Head of caudate nucleus (tissue), 42 donors: ENCODE measurements at places on chromosomes 3 and 15.

- DNase-seq = no peak
Measured at GRCh38 chr3:125594581-125595011, 701 bp downstream of the OSBPL11 start.

DNA sequence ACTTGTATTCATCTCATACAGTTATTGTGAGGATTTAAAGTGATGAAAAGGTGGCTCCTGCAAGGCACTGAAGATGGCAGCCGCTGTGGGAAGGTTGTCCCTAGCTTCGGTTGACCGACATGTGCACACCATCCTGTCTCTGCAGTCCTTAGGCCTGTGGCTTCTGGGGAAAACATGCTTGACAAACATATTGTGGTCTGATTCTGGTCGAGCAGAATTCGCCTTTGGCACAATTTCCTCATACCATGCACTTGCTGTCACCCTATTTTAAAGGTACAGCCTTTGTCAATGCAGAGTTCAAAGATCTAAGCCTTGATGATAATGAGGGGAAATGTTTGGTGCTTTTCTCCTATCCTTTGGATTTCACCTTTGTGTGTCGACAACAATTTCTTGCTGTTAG lies 50.9 kb downstream of the PRICKLE2 start:
- no peak for DNase-seq

- DNase-seq = no peak
Measured at GRCh38 chr3:106711650-106712049, 665.6 kb upstream of the CCDC54 start.

DNA sequence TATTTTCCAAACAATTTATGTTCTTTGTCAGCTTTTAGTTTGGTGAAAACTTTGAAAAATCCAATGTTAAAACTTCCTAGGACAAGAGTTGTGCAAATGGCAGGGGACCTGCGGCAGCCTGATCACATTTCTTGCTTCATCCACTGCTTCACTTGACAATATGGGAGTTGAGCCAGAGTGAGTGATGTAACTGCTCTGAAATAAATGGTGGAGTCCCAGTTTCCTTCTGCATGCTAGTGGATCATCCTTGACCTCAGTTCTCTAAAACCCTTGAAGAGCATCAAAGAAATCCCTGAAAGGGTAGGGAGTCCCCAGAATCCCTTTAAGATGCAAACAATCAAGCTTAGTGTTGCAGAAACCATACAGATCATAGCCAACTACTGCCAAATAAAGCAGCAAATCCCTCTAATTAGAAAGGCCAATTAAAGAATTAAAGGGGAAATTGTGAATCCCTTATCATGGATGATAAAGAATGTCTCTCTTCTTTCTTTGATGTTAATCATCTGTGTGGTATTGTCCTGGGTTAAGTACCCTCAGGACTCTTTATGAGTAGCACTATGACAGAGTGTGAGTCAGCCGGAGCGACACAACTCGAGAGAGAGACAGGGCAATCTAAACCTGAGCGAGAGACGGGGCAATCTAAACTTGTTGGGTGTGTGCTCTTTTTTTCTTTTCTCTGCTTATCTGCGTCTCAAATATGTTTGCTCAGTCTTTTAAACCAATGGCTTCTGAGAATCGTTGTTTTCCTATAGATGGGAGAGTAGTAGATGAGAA lies 41.8 kb upstream of the GAP43 start:
- DNase-seq = no peak

DNA sequence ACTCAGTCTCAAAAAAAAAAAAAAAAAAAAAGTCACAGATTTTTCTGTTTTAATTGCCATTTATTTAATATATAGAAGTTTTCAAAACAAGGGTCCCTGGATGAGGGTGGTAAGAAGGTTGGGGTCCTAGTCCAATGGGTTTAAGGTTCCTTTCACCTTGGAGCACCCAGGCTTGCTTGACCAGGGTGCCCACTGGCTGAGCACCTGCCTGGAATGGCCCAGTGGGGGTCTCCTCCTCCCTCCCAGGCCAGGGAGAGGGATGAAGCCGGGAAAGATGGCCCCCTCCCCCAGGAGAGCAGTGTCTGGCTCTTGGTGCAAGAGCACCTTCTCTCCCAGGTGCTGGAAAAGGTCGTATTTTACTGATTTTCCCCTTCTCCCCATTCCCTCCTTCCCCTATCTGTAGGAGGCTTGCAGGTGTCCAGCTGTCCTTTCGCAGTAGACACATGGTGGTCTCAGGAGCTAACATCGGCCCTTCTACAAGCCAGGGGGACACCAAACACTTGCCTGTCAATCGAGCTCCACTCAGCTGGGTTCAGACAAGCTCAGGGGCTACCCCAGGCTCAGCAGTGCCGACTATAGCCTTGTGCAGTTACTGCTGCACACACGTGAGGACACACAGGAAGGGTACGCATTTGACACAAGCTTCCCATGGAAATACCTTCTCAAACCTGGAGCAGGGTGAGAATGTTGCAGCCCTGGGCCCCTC lies 112.3 kb upstream of the KLF13 start:
- no peak for DNase-seq

DNA sequence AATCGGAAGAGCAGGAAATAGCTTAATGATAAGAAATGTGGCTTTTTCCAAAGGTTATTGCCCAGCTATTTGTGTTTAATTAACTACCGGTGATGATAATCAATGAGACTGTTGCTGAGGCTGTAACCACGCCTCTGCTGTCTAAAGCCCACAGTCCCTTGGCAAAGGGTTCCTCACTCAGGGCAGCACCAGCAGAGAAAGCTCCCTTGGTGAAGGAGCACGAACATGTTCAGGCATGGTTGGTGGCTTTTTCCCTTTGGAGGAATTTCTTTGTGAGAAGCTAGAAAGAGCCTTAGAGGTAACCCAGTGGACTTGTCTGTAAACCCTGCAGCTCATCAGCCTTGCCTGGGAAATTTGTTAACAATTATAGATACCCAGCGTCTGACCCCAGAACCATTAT lies 7.5 kb upstream of the ST6GAL1 start:
- DNase-seq = no peak
